Colonic mucosa (tissue), 4 donors: ENCODE measurements at places on chromosomes 3 and 15. TPM values are rescaled to one million over a fixed set of nuclear protein-coding genes. Genes with fewer than 3 reads are reported as not detected.
A peak's percentile ranks its signal among the peaks of the same experiment; 100 is the strongest.

GRCh38 chr3:190645932-190646460, 132.1 kb downstream of the IL1RAP start:
- DNase-seq, result no peak
- H3K4me1 ChIP-seq, result no peaks in the 10 kb centered on the region
- no peak overlapping the region for H3K4me3 ChIP-seq
- H3K36me3 ChIP-seq, result no peaks in the 10 kb centered on the region
- no peak overlapping the region for H3K27ac ChIP-seq

DNA sequence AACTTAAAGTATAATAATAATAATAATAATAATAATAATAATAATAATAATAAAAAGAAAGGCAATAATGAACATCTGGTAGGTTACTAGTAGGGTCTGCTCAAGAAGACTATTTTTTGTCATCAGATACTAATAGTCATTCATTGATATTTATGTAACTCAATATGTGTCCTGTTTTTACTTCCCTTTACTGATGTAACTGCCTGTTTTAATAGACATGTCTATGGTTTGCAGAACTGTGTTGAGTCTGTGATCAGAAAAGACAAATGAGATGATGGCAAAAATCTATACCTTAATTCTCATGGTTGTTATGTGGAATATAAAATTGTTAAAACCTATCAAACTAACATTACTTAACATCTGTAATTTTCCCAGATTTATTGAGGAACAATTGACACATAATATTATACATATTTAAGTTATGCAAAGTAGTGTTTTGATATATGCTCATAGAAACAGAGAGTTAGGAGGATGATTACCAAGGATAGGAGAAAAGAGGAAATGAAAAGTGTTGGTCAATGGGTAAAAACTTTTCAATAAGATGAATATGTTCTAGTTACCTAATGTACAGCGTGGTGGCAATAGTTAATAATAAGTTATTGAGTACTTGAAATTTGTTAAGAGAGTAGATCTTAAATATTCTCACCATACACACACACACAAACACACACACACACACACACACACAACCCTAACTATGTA, 699.4 kb downstream of the ZPLD1 start:
- H3K4me3 ChIP-seq, result no peak overlapping the region
- no peaks in the 10 kb centered on the region for H3K4me1 ChIP-seq
- H3K36me3 ChIP-seq, result no peaks in the 10 kb centered on the region
- H3K27me3 ChIP-seq, result no peaks in the 10 kb centered on the region

DNA sequence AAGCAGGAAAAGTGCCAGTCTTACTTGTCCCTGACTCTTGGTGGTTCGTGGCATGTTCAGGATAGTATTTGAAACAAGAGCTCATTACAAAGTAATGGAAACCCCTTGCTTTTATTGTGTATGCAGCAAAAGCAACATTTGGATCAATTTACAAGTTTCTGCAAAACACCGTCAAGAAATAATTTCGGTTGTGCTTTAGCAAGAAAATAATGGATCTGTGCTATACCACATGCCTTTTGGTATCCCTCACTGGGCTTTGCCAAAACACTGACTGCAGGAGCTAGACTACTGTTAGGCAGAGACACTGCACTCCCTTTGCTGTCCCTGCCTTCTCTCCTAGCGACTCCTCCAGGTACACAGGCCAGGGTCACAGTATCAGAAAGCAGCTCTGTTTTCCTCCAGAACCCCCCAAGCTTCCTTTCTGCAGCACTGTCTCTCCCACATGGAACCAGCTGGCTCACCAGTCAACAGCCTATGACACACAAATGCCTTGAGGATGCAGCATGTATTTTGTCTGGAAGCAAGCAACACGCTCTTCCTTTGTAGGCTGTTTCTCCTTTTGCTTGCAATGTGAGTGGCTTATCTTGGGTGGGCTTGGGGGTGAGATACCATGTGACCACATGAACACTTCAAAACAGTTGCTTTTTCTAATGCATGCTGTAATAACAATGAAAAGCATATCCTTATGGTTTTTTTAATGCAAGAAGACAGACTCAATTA, 111.4 kb downstream of the PGPEP1L start:
- H3K4me3 ChIP-seq, result no peak overlapping the region
- H3K27ac ChIP-seq, result peak overlapping the region; percentile 47
- no peaks in the 10 kb centered on the region for H3K36me3 ChIP-seq
- no peaks in the 10 kb centered on the region for H3K4me1 ChIP-seq
- H3K27me3 ChIP-seq, result no peaks in the 10 kb centered on the region

Gene C3orf49
- total RNA-seq, result not detected
